ENCODE measurements at places on chromosomes 7 and 10. TPM values are rescaled to one million over a fixed set of nuclear protein-coding genes. Genes with fewer than 3 reads are reported as not detected.
A peak's percentile ranks its signal among the peaks of the same experiment; 100 is the strongest.

DNA sequence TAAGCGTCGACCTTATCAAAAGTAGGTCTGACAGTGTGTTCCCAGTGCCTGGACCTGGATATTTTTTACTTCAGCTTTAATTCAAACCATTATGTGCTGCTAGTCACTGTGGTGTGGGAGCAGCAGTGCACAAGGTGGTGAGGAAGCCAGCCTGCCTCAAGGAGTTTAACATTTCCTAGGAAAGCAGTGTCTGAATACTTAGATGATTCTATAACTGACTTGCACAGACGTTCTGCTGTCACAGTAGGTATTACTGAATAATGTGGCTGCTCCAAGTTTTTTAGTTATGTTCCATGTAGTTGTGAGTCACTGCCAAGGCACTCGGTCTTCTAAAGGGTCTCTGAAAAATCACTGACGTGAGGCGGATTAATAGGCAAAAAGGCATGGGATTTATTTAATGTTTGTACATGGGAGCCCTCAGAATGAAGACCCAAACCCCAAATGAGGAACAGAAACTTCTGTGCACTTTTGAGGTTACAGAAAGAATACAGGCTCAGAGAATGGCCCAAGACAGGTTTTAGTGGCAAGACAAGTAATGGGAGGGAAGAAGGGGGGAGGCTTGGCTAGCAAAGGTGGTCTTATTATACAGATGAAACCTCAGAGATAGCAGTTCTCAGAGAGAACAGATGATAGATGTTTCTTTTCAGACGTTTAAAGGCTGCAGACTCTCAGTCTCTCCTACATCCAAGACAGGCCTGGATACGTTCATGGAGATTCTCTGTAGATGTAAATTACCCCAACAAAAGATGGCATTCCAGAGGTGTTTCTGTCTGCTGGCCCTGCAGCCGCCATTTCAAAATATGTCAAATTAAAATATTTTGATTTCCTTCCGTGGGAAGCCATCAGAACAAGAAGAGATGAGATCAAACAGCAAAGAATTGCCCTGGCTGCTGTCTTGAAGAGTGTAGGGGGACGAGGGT lies 209.3 kb downstream of the SDK1 start:
- H3K4me1 ChIP-seq = no peaks in the 10 kb centered on the region
- DNase-seq = no peak
- no peaks in the 10 kb centered on the region for H3K27me3 ChIP-seq
- H3K4me3 ChIP-seq = no peak overlapping the region
- H3K27ac ChIP-seq = no peak overlapping the region

GRCh38 chr7:98679741-98680140 lies 62.7 kb downstream of the NPTX2 start:
- H3K27ac ChIP-seq = no peak overlapping the region
- H3K4me3 ChIP-seq = no peak overlapping the region
- no peak for DNase-seq
- no peaks in the 10 kb centered on the region for H3K27me3 ChIP-seq

DNA sequence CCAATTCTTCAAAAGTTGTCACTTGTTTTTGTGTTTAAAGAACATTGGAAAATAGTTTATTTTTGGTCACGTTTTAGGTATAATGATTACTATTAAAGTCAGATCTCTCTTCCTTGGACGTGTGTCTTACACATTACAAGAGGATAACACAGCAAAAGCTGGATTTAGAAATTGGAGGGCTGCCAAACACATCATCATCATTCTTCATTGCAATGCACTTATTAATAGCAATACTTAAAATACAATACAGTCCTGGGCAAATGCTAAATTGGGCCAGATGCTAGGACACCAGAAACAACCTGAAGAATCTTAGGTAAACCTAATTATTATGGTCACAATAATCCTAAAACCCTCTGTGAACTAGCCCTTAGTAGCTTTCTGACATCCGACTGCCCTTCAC lies 303.6 kb downstream of the DGKB start:
- no peaks in the 10 kb centered on the region for H3K27me3 ChIP-seq
- no peak overlapping the region for H3K27ac ChIP-seq
- DNase-seq = peak; percentile 9
- no peaks in the 10 kb centered on the region for H3K4me1 ChIP-seq
- H3K36me3 ChIP-seq = no peaks in the 10 kb centered on the region

GRCh38 chr7:138081868-138082267 lies 5.6 kb downstream of the AKR1D1 start:
- H3K27me3 ChIP-seq = no peaks in the 10 kb centered on the region
- no peaks in the 10 kb centered on the region for H3K36me3 ChIP-seq
- H3K4me3 ChIP-seq = no peak overlapping the region
- no peak overlapping the region for H3K27ac ChIP-seq

CPA2 gene
- 0.35 TPM for polyA plus RNA-seq

FAM25G gene
- not detected for polyA plus RNA-seq

All from spinal cord (tissue), 10 donors.